ENCODE measurements at places on chromosomes 12 and 14.

DNA sequence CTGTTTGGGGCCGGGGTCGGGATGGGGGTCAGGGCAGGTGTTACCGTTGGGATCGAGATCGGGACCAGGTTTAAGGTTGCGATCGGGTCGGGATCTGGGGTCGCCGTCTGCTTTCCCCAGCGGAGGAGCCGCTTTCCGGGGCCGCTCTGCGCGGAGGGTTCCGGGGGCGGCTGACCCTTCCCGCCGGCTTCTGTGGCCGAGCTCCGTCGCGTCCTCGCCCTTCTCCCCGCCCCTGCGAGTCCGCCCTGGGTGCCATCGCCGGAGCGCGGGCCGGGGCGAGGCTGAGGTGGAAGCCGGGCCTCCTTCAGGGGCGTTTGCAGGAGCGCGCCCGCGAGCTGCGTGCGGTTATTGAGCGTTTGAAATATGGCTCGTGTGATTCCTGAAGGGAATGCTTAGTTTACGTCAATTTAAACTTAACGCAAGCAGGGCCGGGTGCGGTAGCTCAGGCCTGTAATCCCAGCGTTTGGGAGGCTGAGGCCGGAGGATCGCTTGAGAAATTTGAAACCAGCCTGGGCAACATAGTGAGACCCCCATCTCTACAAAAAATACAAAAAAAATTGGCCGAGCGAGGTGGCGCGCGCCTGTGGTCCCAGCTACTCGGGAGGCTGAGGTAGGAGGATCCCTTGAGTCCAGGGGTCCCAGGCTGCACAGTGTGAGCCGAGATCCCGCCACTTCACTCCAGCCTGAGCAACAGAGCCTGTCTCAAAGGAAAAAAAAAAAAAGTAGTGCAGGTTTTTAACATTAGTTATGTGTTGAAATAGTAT, 620 bp downstream of the PGAM5 start:
- DNase-seq, result no peak

DNA sequence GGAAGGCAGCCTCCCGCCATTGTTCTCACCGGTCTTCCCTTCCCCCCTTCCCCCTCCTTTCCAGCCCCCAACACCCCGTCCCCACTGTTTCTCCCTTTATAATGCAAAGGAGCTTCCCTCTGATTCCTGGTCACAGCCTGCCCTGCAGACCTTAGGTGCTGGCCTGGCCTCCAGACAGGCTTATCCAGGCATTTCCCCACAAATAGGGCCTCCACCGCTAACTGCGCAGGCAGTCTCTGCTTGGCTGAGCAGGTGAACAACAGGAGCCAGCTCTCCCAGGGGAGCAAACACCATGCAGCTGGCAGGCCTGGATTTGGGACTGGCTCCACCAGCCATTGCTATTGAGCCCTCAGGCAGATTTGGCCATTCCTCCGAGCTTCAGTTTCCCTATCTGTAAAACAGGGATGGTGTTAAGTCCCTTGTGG, 46.0 kb downstream of the SMIM41 start:
- peak; percentile 47 for DNase-seq

DNA sequence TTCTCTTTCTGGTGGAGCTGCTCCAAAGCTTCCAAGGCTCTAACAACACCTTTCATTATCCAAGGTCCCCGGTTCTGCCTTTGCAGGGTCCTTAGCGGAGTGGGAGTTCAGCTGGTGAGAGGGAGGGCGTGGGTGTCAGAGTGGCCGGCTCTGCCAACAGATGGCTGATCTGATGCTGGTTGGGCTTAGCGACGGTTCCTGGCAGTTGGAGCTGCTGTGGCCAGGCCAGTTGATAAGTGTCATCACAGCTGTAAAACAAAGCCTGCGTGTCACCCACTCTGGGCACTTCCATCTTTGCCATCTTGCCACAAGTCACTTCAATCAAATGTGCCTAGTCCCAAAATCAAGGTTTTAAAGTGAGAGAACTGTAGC, 36.3 kb downstream of the RIN3 start:
- peak; percentile 18 for DNase-seq

DNA sequence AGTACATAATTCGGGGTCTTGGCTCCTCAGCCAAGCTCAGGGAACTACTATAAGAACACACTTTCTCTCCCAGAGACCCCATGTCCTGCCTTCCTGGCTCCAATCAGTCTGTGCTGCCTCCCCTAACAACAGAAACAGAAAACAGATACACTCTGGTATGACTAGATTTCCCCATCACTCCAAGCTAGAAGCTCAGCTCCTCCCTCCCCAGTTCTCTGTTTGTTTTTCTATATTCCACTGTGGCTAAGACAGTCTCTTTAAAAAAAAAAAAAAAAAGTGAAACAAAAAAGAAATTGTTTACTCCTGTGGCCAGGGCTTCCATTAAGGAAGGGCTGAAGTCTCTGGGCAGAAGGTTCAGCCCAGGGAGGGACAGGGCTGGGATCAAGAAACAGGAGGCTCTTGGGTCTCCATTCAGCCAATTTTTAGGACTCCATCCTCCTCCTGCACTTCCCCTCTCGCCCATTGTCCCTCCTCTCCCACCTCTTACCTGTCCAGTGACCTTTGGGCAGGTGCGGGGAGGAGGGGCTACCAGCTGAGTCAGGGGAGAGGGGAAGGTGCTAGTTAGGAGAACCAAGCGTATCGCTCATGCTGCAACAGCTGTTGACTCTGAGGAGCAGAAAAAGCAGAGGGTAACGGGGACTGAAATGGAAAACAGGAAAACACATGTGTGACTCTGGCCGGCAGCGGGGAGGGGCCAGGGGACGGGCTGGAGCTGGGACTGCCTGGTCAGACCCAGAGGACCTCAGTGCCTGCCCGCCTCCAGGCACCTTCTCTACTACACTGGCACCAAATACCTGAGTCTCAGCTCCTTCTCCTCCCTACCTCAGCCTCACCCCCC, 4.1 kb upstream of the SLC7A7 start:
- DNase-seq, result no peak

GRCh38 chr12:39440101-39440500, 2.8 kb downstream of the KIF21A start:
- no peak for DNase-seq

DNA sequence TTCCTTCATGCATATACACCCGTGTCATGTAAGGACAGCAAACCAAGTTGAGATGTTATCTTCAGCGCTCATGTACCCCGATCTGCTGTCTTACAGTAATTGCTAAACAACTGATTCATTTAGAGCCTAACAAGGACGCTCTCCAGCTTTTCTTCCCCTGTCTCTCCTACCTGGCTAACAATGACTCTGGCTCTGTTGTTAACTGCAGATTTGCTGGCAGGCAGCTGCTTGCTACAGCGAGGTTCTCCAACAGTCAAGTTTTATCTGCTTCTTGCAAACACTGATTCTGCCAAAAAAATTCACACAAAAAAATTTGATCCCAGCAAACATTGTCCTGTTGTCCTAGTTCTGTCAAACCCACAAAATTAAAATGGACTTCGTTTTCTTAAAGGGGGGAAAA, 101.6 kb downstream of the OTX2 start:
- no peak for DNase-seq

DNA sequence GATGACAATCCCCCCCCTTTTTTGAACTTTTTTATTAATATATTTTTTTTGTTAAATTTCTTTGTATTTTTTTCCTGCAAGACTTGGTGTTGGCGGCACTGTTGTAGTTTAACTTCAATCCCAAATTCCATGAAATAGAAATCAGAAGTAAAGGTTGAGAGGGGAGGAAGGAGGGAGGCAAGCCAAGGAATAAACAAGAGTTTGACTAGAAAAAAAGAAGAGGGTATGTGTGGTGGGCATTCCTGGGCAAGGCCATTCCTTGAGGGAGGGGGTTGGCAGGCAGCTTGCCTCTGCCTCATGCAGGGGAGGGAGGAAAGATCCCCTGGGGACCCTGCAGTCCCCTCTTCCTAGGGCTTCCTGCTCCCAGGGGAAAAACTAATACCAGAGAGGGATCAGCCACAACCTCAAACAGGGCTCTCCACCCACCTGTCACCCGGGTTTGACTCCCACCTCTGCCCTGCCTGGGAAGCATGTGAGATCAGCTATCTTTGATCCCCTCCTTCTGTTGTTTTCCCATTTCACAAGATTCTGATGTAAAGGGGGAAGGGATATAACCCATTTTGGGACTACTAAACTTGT, 519 bp upstream of the AP1G2 start:
- no peak for DNase-seq

- no peak for DNase-seq
These were observed 450.5 kb upstream of the FAR2 start for GRCh38 chr12:28698553-28698952.

DNA sequence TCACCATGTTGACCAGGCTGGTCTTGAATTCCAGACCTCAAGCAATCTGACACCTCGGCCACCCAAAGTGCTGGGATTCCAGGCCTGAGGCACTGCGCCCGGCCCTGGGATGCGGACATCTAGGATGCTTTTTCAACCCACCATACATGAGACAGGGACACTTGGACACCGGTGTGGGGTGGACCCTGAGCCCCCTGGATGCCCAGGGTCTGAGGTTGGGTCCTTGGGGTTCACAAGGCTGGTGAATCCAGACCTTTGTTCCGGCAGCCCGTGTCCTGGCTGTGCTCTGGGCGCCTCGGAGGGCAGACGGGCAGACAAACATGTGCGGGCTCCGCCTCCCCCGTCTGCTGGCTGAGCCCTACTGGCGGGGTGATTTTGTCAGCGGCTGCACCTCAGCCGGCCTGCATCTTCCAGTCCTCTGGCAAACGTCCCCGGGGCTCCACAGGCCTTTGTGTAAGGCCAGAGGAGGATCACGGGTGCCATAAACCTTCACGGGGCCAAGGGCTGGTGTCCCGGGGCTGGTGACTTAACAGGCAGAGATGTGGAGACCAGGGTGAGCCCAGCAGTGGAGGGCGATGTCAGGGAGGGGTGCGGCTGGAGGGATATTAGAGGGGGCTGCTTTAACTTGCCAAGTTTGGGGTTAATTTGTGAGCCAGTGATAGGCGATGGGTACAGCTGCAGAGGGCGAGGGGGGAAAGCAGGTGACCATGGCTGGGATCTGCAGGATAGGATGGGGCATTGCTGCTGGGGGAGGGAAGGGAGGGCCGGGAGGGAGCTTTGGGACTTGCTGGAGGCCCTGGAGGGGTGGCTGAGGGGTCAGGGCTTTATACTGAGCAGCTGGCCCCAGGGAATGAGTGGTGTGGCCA, 5.8 kb downstream of the ASPG start:
- no peak for DNase-seq

Data from NCI-H1092 treated with DMSO at 0.1 percent for 48 hours (cell line).